GF-D8 (cell line): ENCODE measurements at places on chromosomes 2 and 18.
A peak's percentile ranks its signal among the peaks of the same experiment; 100 is the strongest.

- DNase-seq: no peak
Observed at GRCh38 chr2:31014516-31014915, 123.7 kb downstream of the GALNT14 start.

DNA sequence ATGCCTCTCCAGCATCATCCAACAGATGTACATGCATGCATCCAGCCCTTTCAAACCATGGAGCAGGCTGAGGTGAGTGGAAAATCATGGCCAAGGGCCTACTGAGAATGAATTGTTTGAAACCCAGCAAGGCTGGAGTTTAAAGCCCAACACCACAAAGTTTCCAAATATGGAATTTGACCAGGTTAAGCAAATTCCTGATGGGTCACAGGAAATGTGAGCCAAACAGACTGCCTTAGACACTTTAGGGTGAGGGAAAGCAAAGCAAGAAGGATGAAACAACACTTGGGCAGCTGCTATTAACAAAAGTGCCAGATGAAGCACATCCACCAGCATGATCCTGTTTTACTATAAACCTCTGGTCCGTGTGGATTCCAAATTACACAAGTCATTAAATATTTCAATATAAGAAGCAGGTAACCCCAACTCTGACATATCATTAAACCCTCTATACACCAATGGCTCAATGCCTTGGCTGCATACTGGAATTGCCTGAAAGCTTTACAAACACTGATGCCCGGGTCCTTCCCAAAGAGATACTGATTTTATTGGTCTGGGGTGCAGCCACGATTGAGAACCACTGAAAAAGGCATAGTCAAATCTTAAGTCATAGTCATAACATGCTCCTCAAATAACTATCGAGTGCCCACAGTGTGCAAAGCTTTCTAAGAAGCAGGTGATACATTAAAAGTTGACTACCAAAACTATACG, 9.1 kb downstream of the KLF7 start:
- no peak for DNase-seq

- DNase-seq: no peak
Observed at GRCh38 chr18:22639561-22639960, 221.8 kb upstream of the CTAGE1 start.

GRCh38 chr2:119691189-119691588, 12.2 kb downstream of the TMEM177 start:
- DNase-seq: no peak

DNA sequence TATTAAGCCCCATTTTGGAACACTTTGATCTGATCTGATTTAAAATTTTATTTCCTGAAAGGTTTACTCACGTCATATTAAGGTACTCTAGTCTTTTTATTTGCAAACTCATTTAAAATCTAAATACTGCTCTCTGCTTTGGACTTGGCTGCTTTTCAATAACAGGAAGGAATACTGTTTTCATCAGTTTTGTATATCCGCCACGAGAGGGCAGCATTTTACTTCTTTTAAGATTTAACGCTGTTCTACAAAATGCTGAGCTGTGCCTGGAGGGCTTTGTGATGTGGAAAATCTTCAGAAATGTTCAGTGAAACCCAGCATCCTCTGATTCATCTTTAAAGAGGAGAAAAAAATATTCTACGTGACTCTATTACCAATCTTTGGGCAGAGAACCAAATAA, 37.5 kb upstream of the SLC38A11 start:
- peak; percentile 9 for DNase-seq
